Stimulated activated CD4-positive, alpha-beta T cell treated with anti-CD3 and anti-CD28 coated beads, TNF-alpha, amount 100 ng/mL, for 24 hours (primary cell): ENCODE measurements at places on chromosomes 1 and 21.

GRCh38 chr1:233393926-233394680 lies 66.6 kb downstream of the MAP3K21 start:
- no peak for DNase-seq

GRCh38 chr1:44602634-44603628 lies 71.3 kb downstream of the TMEM53 start:
- DNase-seq = no peak

GRCh38 chr1:155609515-155610256 lies at the start of gene MSTO1:
MSTO1 (plus strand) TSS chr1:155610218; CDS start chr1:155610249, 31 bp downstream.
- DNase-seq = peak; percentile 99

- DNase-seq = no peak
Measured at GRCh38 chr1:97507863-97508262, 413.0 kb downstream of the DPYD start.

- DNase-seq = no peak
Measured at GRCh38 chr21:31395791-31396190, 51.7 kb upstream of the TIAM1 start.

- no peak for DNase-seq
Measured at GRCh38 chr1:8406011-8406410, 88.1 kb downstream of the SLC45A1 start.

- DNase-seq = no peak
Measured at GRCh38 chr1:67687649-67688048, 2.6 kb downstream of the GADD45A start.

- DNase-seq = no peak
Measured at GRCh38 chr1:93917302-93917701, 8.1 kb upstream of the GCLM start.

DNA sequence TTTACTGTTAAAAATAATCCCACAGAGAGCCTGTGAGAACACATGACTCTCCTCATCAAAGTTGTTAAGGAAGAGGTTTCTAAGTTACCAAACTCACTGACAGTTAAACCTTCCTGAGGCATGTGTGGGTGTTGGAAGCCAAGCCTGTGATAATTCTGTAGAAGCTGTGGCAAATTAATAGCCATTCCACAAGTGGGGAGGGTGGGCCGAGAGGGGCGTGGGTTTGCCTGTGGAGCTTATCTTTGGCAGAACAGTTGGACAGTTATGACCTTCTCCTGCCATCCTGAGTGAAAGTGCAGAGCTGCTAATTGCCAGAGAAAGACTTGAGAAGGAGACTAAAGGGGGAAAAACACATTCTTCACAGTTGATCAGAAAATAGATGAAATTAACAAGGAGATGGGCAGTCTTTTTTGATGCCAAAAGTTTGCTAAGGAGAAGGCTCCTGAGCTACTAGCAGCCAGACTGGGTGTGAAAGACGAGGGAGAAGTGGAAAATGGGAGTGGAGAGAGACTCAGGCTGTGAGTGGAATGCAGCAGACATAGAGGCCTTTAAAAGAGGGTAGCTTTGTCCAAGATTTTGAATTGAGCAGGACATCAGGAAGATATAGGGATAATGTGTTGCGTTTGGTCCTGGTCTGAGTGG lies 1.6 kb upstream of the PLA2G2C start:
- DNase-seq = no peak

GRCh38 chr1:63877816-63878215 lies 104.0 kb downstream of the ROR1 start:
- DNase-seq = no peak

GRCh38 chr1:116006486-116006964 lies 30.2 kb downstream of the SLC22A15 start:
- DNase-seq = no peak

DNA sequence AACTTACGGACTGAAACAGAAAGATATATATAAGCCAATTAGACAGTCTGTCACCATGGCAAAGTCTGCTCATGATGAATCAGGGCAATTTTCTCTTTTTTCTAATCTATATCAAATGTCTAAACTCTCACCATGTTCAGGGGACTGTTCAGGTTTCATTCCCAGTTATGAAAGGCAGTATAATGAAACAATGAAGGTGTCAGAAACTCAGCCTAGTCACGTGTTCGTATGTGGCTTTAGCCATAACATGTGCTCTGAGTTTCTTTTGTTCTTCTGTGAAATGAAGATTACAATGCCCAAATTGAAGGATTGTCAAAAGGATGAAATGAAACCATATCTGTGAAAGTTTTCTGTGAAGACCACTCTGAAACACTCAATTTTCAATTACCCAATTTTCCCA lies 392.9 kb downstream of the DSCAM start:
- DNase-seq = no peak

- DNase-seq = no peak
Measured at GRCh38 chr1:184854496-184855140, 100.0 kb upstream of the EDEM3 start.

DNA sequence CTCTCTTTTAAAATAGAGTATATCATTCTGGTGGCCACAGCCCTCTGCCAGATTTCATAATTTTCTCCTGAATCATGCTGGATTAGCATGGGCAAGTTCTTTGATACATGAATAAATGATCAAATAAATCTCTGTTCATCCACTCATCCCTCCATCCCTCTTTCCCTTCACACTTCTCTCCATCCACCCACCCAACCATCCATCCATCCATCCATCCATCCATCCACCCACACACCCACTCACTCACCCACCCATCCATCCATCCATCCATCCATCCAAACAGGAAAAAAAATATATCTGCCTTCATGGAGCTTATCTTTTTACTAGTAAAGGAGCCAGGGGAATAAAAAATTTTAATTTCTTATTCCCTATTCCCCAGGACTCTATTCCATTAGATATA lies 49.3 kb downstream of the URB2 start:
- no peak for DNase-seq

GRCh38 chr1:219639876-219640577 lies 27.1 kb upstream of the ZC3H11B start:
- DNase-seq = no peak

DNA sequence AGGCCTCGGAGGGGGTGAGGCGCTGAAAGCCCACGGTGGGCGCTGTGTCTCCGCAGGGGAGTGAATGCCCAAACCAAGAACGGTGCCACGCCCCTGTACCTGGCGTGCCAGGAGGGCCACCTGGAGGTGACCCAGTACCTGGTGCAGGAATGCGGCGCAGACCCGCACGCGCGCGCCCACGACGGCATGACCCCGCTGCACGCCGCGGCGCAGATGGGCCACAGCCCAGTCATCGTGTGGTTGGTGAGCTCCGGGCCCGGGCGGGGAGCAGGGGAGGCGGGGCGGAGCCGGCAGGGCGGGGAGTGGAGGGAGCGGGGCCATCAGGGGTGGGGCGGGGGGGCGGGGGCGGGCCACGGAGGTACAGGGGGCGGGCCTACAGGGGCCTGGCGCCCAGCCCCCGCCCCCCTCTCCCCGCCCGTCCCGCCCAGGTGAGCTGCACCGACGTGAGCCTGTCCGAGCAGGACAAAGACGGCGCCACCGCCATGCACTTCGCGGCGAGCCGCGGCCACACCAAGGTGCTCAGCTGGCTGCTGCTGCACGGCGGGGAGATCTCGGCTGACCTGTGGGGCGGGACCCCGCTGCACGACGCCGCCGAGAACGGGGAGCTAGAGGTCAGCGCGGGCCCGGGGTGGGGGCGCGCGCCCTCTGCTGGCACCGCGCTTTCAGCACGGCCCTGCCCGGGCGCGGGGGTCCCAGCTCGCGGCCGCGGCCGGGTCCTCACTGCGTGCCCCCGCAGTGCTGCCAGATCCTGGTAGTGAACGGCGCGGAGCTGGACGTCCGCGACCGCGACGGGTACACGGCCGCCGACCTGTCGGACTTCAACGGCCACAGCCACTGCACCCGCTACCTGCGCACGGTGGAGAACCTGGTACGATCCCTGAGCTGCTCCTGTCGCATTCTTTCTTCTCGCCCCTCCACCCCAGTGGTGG lies 15.9 kb downstream of the ESPN start:
- DNase-seq = peak; percentile 71

GRCh38 chr1:47759251-47759935 lies 237.8 kb downstream of the TRABD2B start:
- no peak for DNase-seq

- peak; percentile 38 for DNase-seq
Measured at GRCh38 chr1:36306210-36306901, at the start of gene SH3D21. SH3D21 (plus strand) TSS chr1:36306368; CDS start chr1:36306421, 53 bp downstream.

DNA sequence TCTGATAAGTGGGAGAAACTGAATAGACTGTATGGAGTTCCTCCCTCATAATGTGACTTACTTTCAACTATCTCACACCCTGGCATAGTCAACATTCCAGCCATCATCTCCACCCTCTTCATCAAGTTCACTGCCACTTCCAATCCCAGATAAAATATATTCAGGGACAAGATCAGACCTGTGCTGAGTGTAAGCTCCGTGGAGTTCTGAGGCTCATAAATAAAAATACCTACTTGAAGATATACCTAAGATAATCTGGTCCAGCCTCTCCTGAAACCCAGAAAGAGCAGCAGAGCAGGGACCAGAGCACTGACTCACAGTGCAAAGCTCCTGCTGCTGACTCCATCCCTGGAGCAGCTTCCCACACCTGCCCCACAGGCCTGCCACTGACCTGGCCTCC lies 1.7 kb upstream of the LCE7A start:
- DNase-seq = no peak

DNA sequence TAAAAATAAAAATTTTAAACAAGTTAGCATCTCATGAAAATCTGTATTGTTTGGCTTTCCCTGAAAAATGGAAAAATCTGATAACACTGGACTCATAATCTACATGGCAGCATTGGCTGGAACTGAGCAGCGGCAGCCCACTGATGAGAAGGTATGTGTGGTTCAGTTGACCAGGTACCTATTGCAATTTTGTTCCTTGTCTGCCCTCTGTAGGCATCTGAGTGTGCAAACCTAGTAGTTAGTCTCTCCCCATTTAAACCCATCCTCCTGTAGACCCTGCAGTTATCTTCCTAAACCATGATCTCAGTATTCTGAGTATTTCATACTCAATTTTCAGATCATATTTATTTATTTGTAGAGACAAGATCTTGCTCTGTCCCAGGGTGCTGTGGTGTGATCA lies 59.4 kb upstream of the SERBP1 start:
- no peak for DNase-seq

- DNase-seq = no peak
Measured at GRCh38 chr1:93416183-93416582, 31.7 kb upstream of the FNBP1L start.

- DNase-seq = no peak
Measured at GRCh38 chr1:202564958-202565495, 145.2 kb downstream of the SYT2 start.

DNA sequence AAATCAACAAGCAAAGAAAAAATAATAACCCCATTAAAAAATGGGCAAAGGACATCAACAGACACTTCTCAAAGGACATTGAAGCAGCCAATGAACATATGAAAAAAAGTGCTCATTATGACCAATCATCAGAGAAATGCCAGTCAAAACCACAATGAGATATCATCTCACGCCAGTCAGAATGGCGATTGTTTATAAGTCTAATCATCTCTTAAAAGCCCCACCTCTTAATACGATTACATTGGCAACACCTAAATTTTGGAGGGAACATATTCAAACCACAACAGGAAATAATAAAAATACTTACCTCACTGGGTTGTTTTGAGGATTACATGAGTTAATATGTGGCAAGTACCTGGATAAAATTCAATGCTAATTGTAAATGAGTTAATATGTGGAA lies 57.1 kb upstream of the PLPPR4 start:
- DNase-seq = no peak

DNA sequence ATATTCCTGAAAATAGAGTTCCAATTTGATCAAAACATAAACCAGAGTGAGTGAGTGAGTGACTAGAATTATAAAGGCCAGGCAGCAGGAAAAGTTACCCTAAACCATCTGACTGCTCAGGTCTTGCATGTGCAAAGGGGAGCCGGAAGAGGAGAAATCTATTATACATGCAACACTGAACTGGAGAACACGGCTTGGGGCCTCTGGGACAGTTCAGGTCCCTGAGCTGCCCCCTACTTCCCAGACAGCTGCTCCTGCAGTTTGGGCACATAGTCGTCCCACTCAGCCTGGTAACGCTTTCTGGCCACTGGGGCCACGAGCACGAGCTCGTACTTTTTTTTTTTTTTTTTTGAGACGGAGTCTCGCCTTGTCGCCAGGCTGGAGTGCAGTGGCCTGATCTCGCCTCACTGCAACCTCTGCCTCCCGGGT lies 40.1 kb downstream of the PTPRC start:
- DNase-seq = no peak

- DNase-seq = no peak
Measured at GRCh38 chr1:6392809-6393399, 663 bp downstream of the ACOT7 start.

- DNase-seq = no peak
Measured at GRCh38 chr1:111707906-111708305, 31.3 kb downstream of the INKA2 start.

GRCh38 chr1:216310776-216311175 lies 112.5 kb downstream of the USH2A start:
- no peak for DNase-seq

DNA sequence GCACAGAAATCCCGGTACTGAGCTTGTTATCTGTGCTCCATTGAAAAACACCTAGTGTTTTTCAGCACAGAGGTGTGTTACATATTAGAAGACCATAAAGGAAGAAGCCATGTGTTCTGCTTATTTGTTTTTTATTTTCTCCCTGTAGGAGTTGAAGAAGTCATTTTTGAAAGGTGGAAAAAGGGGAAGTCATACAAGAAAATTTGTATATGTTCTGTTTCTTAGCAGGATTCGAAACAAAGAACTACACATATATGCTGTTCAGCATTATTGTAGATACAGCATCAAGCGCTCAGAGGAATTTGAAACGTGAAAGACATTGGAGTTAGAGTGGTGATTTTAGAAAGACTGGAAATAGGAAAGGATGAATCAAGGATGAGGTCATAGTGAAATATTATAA lies 345.3 kb upstream of the ADGRL2 start:
- DNase-seq = no peak

DNA sequence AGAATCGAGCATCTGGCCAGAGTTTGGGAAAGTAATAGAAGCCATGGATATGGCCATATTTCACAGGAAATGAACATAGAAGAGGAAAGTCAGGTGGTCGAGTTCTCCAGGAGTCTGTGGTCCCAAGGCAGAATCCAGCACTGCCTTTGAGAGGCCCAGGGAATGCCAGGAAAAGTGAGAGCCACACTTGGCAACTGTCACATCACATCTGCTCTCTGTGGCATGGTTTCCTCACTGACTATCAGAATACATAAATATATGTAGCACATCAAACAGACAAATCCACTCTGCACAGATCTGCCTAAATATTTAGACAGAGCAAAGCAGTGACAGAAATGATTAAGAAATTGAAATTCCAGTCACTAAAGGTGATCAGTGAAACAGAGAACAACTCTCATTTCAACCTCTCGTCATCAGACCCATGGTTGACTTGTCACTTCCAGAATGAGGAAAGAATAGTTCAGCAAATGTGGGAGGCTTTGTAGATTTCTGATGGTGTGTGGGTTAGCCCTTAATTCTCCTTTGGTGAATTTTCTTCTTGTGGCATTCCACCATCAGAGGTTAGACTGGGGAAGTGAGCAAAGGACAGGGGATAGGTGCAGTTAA lies 58.8 kb upstream of the MAN1A2 start:
- DNase-seq = no peak

GRCh38 chr1:43913051-43913501 lies 20.5 kb upstream of the ARTN start:
- no peak for DNase-seq

- no peak for DNase-seq
Measured at GRCh38 chr1:228004331-228004855, 2.4 kb upstream of the WNT3A start.

- no peak for DNase-seq
Measured at GRCh38 chr21:34126691-34127090, 53.3 kb downstream of the MRPS6 start.

GRCh38 chr1:220817907-220818306 lies 31.2 kb downstream of the MTARC1 start:
- no peak for DNase-seq

GRCh38 chr1:210250665-210250997 lies 18.0 kb downstream of the SERTAD4 start:
- DNase-seq = no peak
